Activated T-helper 17 cell treated with anti-CD3 and anti-CD28 coated beads, Interleukin-2, amount 50 U/mL, for 72 hours (primary cell): ENCODE measurements at places on chromosomes 5 and 9. TPM values are rescaled to one million over a fixed set of nuclear protein-coding genes. Genes with fewer than 3 reads are reported as not detected.

- H3K4me3 ChIP-seq = no peak overlapping the region
- H3K27me3 ChIP-seq = no peaks in the 10 kb centered on the region
- ATAC-seq = no peak
- no peaks in the 10 kb centered on the region for H3K4me1 ChIP-seq
These were observed 338.4 kb downstream of the TMEM167A start for GRCh38 chr5:82738681-82739269.

GRCh38 chr5:171450423-171451331 is 31.2 kb downstream of the FGF18 start:
- H3K4me3 ChIP-seq = peak overlapping the region; percentile 13
- ATAC-seq = peak; percentile 60
- no peaks in the 10 kb centered on the region for H3K36me3 ChIP-seq
- H3K4me1 ChIP-seq = no peaks in the 10 kb centered on the region
- H3K27me3 ChIP-seq = peaks cover 14% of the 10 kb centered on the region
- H3K27ac ChIP-seq = no peak overlapping the region

DNA sequence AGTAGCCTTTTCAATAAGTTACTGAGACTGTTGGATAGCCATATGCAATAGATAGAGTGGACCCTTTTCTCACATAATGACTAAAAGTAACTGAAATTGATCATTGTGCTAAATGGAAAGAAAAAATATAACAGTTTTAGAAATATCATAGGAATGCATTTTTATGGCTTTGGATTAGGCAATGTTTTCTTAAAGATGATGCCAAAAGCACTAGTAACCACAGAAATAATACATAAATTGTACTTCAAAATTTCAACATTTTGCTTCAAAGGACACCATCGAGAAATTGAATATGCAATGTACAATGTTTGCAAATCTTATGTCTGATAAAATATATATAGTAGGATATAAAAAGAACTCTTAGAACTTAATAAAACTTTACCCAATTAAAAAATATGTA is 1267.5 kb upstream of the CDH9 start:
- no peaks in the 10 kb centered on the region for H3K4me1 ChIP-seq
- no peak overlapping the region for H3K4me3 ChIP-seq
- H3K27me3 ChIP-seq = no peaks in the 10 kb centered on the region
- no peak for ATAC-seq
- no peak overlapping the region for H3K27ac ChIP-seq

GRCh38 chr5:82011761-82012160 is 39.9 kb downstream of the ATG10 start:
- no peak overlapping the region for H3K27ac ChIP-seq
- no peaks in the 10 kb centered on the region for H3K27me3 ChIP-seq
- no peaks in the 10 kb centered on the region for H3K36me3 ChIP-seq

- ATAC-seq = no peak
- no peaks in the 10 kb centered on the region for H3K27me3 ChIP-seq
- H3K4me3 ChIP-seq = no peak overlapping the region
- H3K36me3 ChIP-seq = no peaks in the 10 kb centered on the region
- no peak overlapping the region for H3K27ac ChIP-seq
These were observed 106.2 kb downstream of the PRDM9 start for GRCh38 chr5:23613566-23613965.

GOLM1 gene
- 2.8 TPM for total RNA-seq

YTHDC2 gene
- 21.0 TPM for total RNA-seq

NUTM2F gene
- total RNA-seq = not detected

IGIP gene
- 6.7 TPM for total RNA-seq
